Activated CD8-positive, alpha-beta memory T cell treated with anti-CD3 and anti-CD28 coated beads for 48 hours (primary cell): ENCODE measurements at places on chromosomes 13 and 19.

DNA sequence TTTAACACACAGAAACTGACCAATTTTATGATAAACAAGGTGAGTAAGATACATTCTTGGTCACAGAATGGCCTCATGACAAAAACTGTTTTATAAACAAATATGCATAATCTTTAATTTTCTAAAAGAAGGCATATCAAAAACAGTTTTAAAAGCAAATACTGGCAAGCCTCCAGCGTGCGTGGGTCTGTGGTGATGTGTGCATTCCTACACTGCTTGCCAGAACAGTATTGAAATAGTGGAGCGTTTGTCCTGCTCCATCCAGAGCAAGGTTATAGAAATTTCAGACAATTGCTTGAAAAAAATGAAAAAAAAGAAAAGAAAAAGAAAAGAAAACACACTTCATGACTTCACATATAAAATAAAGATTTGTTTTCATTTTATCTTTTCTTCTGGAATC, 140.9 kb downstream of the MZT1 start:
- DNase-seq = no peak

DNA sequence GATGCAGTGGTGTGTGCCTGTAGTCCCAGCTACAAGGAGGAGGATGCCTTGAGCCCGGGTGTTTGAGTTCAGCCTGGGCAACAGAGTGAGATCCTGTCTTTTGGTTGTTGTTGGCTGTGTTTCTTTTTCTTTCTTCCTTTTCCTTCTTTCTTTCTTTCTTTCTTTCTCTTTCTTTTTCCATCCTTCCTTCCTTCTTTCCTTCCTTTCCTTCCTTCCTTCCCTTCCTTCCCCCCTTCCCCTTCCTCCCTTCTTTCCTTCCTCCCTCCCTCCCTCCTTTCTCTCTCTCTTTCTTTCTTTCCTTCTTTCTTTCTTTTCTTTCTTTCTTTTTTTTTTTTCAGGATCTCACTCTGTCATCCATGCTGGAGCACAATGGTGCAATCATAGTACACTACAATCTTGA, 46.5 kb upstream of the SIN3B start:
- no peak for DNase-seq

DNA sequence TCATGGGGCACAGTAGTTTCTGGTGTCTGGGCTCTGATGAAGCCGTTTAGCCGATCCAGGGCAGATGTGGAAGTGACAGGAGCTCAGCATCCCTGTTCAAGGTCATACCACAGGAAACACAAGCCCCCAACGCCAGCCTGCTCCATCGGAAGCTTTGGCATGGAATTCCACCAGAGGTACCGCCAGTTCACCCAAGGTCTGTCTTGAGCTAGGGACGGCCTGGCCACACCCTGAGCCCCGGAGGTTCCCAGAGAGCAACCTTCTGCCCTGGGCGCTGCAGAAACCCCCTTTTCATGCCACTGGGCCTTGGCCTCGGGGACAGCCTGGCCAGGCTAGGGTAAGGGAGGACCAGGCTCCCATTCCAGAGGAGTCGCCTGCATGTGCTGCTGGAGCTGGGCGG, 39.4 kb upstream of the TPM4 start:
- no peak for DNase-seq

DNA sequence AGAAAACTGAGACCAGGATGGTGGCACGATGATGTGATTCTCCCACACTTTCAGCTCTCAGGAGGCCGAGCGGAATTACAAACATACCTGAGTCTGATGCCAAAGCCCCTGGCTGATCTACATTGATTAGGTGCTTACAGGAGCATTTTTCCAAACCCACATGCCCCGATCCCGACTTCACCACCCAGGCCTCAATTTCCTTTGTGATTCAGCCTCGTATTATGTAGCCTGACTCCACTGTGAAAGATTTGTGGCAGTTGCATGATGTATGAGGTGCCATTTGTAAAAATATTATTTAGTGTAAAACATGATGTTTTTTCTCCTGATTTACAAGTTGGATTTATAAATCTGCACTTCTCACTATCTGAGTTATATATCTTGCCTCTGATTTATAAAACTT, 118.0 kb downstream of the TSHZ3 start:
- no peak for DNase-seq

DNA sequence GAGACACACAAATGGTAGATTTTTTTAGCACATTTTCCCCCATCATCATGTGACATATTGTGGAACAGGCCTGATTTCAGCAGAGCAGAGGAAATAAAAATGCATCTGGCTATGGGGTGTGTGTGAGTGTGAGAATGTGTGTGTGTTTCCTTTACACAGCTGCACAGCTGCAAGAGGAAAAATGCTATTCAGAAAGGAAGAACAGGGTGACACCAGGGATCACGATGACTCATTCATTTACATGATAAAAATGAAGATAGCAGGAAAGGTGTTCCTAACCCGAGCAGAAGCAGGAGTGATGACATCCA, 469.5 kb upstream of the TSHZ3 start:
- no peak for DNase-seq

- DNase-seq = no peak
Measured at GRCh38 chr13:54950546-54950945, 1921.9 kb downstream of the OLFM4 start.

- DNase-seq = no peak
Measured at GRCh38 chr19:56404705-56405056, 549 bp downstream of the ZNF583 start.

- DNase-seq = peak; percentile 23
Measured at GRCh38 chr19:45250832-45251451, at the start of gene MARK4. Gene MARK4 (plus strand): TSS chr19:45251271. CDS start chr19:45251589, 318 bp downstream.

DNA sequence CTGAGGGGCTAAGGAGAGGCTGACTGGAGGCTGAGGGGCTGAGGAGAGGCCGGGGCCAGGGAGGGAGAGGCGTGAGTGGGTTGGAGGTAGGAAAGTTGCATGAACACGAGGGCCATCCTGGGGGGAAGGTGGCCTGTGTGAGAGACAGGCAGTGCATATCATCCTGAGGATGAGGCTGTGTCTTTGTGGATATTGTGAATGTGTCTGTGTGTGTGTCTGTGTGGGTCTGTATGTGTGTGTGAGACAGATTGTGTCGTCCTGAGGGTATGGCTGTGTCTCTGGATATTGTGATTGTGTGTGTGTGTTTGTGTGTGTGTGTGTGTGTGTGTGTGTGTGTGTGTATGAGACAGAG, 422 bp downstream of the ZNF71 start:
- DNase-seq = no peak

DNA sequence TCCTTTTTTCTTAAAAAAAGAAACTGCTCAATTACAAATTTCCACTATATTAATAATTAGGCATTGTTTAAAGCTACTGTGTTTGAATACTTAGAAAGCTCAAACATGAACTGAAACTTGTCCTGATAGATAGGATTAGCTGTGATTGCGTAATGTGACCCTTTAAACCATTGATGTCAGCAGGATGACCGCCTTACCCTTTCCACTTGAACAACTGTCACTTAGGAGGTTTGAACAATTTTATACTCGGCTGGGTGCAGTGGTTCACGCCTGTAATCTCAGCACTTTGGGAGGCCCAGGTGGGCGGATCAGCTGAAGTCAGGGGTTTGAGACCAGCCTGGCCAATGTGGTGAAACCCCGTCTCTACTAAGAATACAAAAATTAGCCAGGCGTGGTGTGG, 2.9 kb downstream of the LAMP1 start:
- no peak for DNase-seq

- no peak for DNase-seq
Measured at GRCh38 chr19:28793391-28794168, 419.4 kb downstream of the UQCRFS1 start.

DNA sequence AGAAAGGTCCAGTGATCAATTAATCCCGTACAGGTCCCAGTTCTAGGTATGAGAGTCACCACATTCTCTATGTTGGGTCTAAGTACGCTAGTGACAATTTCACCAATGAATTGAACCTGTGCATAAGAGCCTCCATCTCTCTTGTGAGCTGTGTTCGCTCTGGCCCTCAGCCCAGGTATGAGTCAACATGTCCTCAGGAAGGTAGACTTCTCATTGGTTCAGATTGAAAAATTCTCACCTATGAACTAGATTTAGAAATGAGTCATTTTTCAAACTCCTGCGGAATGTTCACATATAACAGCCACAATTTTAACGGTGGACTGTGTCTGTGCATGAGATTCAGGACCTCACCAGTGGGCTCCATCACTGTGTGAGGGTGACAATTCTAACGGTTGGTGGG, 12.7 kb upstream of the ZNF43 start:
- no peak for DNase-seq

GRCh38 chr13:110415669-110416068, 108.6 kb downstream of the COL4A2 start:
- DNase-seq = no peak

- no peak for DNase-seq
Measured at GRCh38 chr13:43244481-43244880, 221.1 kb downstream of the DNAJC15 start.

GRCh38 chr19:35388277-35389054, 17.6 kb downstream of the GPR42 start:
- DNase-seq = no peak

DNA sequence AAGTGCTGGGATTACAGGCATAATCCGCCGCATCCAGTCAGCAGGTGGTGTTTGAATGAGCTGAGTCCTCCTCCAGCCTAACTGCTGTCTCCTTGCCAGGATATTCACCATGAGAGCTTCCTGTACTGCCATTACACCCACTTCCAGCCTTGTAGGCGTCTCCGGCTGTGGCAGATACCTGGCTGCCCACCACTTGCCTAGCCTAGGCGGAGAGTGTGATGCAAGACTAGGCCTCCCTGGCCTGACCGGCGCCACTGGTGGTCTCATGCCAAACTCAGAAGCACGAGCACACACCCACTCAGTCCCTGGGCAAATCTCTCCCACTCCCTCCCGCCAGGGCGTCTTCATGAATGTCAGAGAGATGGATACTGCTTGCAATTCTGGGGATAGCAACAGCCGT, 16.6 kb downstream of the IL12RB1 start:
- DNase-seq = no peak

DNA sequence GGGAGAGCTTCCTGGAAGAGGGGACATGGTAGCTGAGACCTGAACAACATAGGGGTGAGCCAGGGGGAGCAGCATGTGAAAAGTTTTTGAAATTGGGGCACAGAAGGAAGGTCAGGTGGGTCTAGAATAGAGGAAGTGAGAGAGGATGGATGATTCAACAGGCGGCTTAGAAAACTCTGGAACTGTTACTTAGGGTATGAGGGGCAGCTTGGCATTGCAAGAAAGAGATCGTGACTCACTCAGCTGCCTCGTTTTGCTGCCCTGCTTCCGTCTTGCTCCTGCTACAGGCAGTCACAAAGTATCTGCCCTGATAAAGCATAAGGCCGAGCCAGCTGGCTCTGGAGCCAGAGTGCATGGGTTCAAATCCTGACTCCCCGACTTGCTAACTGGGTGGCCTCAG, 1.3 kb upstream of the CEACAM20 start:
- no peak for DNase-seq

- no peak for DNase-seq
Measured at GRCh38 chr13:99027260-99027659, 49.4 kb upstream of the DOCK9 start.

DNA sequence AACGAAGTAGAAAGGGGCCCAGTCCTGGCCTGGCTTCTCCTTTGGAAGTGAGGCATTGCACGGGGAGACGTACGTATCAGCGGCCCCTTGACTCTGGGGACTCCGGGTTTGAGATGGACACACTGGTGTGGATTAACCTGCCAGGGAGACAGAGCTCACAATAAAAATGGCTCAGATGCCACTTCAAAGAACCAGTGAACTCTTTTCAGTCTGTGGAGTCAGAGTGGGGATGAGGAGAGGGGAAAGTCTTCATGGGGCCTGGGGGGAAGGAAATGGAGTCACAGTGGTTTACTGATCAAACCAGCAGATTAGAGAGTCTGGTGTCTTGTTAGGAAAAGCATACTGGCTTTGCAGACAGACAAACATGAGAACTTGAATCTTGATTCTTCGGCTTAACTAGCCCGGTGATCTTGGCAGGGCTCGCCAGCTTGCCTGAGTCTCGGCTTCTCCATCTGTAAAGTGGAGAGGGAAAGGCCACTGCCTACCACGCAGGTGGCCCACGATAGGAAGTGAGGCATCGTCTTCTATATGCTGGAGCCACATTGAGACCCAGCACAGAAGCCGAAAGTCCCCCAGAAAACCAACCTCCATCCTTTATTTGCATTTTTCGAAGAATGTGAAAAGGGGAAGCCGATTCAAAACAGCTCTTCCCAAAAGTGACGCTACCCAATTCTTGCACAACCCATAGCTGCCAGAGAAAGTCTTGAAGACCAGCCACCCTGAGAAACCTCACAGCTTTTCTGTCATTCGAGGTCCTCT, at the start of gene FFAR1:
FFAR1 (plus strand) TSS at position 732 of the 759 bp plus-strand sequence. CDS start 3,650 bp downstream, outside the sequence.
- peak; percentile 36 for DNase-seq

DNA sequence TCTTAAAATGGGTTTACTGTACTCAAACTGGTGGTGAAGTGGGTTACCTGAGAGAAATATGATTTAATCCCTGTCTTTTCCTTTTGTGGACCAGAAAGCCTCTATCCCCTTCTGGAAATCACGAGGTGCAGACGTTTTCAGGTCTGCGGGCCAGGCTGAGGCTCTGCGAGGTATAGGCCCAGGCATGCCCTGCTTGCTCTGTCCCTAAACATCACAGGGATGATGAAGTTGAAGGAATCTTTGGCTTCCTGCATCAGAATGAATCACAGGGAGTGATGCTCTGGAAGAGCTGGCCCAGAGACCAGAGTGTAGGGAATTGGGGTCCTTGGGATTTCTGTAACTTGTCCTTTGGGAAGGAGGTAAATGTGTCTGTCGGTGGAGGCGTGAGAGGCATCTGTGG, 18.4 kb upstream of the CHST8 start:
- no peak for DNase-seq

- DNase-seq = no peak
Measured at GRCh38 chr19:6217752-6218334, 61.9 kb downstream of the MLLT1 start.

DNA sequence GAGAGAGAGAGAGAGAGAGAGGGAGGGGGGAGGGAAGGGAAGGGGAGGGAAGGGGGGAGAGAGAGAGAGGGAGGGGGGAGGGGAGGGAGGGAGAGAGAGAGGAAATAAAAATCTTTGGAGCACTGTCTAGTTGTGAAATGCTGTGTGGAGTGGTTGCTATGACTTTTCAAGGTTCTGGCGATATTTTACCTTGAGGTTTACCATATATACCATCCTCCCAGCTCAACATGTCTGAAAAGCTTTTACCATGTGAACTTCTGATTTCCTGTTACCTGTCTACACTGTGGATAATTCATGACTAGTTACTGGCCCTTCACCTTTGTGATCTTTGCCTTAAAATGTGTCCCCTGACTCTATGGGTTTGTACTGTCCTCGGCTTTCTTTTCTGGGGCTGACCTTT, 38.2 kb downstream of the SERP2 start:
- no peak for DNase-seq

DNA sequence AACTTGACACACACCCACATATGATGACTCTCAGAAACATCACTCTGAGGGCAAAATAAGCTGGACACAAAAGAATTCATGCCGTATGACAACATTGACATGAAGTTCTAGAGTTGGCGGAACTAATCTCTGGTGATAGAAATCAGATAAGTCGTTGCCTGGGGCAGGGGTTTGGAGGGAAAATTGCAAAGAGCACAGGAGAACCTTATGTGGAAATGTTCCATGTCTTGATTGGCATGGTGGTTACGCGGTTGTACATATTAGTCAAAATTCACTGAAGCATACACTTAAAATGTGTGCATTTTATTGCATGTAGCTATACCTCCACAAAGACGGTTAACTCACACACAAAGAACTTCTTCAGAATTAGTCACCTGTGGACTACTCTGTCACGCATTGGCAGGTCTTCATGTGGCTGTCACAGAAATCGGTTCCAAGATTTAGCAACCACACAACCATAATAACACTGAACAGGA, 137.8 kb upstream of the GJB6 start:
- DNase-seq = no peak
